Stimulated activated CD8-positive, alpha-beta memory T cell treated with anti-CD3 and anti-CD28 coated beads, Interleukin-4, amount 100 ng/mL, for 4 hours (primary cell): ENCODE measurements at places on chromosomes 7 and 10.
A peak's percentile ranks its signal among the peaks of the same experiment; 100 is the strongest.

DNA sequence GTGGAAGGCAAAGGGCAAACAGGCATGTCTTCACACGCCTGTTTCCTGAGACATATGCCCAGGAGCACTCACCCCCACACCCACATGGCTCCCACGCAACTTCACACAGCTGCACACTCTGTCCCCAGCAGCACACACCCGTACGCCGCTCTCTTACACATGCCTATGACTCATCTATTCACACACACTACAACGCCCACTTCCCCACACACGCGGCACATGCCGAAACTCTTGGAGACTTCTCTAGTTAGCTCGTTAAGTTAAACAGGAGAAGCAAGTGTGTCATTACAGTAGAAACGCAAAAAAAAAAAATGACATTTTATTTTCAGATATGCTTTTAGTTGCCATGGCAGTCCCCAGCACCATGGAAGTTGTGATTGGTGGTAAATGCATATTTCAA, 6.7 kb downstream of the CALN1 start:
- DNase-seq, result no peak

- no peak for DNase-seq
Observed at GRCh38 chr7:409339-410281, 110.0 kb downstream of the PDGFA start.

DNA sequence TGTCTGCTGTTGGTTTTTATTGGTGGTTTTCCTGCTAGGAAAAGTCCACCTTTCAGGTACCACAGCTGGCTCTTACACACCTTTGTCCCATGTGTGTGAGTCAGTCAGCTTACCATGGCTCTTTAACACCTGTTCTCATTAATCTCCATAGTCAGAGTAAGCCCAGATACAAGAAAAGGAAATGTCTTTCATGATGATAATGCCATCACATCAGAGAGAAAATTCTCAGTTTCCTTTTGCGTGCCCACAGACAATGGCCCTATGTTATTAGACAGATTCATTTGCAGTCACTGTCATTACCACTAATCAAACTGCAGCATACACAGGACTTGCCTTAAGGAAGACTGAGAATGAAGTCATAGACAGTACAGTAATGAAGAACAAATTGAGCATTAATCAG, 1583.6 kb upstream of the LRRTM3 start:
- DNase-seq, result no peak

- DNase-seq, result no peak
Observed at GRCh38 chr7:89029864-89030263, 234.3 kb upstream of the TEX47 start.

DNA sequence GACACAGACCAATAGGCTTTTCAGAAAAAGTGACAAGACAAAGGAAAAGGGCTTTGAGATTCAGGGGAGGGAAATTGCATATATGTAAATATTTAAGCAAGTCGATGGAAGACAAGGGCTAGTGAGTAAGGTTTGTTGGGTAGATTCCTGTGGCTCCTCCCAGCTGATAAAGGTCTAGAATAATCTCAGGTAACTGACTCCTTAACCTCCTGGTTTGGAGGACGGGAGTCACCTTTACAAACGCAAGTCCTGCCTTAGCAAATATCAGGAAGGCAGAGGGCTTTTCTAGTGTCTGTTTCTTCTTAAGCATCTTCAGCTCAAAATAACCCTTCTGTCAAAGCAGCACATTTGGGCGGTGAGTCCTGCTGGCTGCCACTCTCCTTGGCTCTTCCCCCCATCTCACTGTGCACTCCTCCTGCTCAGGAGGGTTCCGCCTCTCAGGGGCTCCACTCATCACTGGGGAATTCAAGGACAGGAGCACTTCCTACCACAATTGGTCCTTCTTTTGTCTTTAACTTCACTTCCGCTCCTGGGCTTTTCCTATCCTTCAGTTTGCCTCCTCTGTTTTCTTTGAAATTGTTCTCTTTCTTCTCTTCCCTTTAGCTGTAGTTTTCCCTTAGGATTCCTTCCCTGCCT, 496.3 kb upstream of the KLF6 start:
- DNase-seq, result no peak

GRCh38 chr10:43340619-43341018, 30.8 kb upstream of the FXYD4 start:
- DNase-seq, result no peak

GRCh38 chr10:76921383-76922010, 716.1 kb downstream of the KCNMA1 start:
- no peak for DNase-seq

- no peak for DNase-seq
Observed at GRCh38 chr7:75905785-75906604, 9.0 kb upstream of the POR start.

- no peak for DNase-seq
Observed at GRCh38 chr7:25739143-25739542, 412.9 kb upstream of the NFE2L3 start.

- peak; percentile 14 for DNase-seq
Observed at GRCh38 chr7:100799037-100799896, 28.1 kb downstream of the EPHB4 start.

DNA sequence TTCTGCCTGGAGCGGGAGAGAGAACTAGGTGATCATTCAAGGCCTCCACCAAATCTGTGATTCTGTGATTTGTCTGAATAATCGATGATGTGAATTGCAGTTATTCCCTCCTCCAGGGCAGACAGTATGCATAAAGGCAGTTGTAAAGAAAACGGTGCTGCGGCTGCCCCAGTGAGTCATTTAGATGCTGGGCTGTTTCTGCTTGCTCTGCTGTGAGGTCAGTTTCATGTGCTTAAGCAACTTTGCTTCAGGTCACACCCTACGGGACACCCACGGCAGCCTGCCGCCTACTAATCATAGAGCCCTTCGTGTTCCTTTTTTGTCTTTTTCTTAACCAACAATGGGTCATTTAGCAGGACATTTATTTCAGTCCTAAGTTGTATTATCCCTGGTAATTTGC, 158.1 kb upstream of the PITRM1 start:
- DNase-seq, result no peak

GRCh38 chr10:116311706-116312490, 12.3 kb upstream of the CCDC172 start:
- no peak for DNase-seq

GRCh38 chr10:69340695-69341094, 62.4 kb downstream of the HK1 start:
- DNase-seq, result no peak

DNA sequence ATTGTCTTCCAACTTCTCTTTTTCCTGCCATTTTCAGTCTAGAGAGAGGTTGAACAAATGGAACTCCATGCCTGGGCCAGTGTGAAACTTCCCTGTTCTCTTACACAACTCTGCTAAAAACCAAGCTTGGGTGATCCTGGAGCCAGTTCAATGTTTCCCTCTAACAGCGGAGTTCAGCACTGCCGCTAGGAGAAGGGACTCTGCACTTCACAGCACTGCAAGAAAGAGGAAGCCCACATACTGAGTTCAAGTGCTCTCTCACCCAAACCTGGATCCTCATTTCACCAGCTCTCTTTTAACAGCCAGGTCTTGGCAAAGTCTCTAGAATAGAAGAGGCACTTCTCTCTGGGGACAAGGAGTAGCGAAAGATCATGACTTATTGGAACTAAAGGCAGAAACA, 18.8 kb downstream of the FOXI2 start:
- no peak for DNase-seq

DNA sequence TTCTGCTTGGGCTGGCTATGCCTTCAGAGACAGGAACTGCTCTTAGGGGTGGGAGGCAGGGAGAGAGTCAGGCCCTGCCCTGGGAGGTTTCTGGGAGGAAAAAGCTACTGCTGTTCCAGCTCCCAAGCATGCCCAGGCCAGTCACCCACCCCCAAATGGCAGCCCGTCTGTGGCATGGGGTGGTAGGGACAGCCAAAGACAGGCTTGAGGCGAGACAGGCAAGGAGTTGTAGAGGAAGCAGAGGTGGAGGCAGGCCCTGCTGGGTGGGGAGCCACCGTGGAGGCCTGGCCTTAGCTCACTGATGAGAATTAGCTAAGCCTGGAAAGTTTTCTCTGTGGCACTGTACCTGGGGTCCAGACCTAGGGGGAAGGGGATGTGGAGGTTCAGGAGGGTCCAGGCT, 6.6 kb upstream of the SAMD8 start:
- DNase-seq, result no peak

DNA sequence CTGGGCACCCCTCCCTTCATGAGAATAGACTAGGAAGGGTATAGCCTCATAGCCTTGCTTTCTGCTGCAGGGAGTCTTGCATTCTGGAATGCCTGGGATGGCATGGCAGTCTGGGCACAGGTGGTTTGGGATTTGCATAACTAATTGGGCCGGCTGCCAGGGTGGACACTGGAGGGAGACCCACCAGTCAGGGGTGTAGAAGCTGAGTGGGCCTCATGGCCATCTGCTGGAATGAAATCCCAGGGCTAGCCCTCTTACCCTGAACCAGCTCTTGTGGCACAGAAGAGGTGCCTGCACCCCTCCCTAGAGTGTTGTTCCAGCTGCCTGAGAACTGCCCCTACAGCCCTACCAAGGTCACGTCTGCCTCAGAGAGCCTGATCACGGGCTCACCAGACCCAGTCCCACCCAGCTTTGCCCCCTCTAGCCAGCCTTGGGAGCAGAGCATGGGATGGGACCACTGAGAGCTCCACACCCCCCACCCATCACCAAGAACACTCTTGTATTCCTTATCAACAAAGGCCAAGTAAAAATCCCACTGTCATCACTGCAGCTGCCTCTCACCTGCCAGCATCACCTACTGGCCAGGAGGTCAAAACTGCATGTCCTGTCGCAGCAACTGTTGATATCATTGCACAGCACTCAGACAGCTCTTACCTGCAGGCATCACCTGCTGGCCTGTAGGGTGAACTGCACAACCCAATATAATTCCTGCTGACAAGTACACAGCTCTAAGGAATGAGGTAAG, 148.9 kb downstream of the ZEB1 start:
- DNase-seq, result no peak

GRCh38 chr7:50552921-50553320, 12.3 kb downstream of the DDC start:
- no peak for DNase-seq

GRCh38 chr10:91935886-91936285, 12.3 kb downstream of the BTAF1 start:
- DNase-seq, result no peak

DNA sequence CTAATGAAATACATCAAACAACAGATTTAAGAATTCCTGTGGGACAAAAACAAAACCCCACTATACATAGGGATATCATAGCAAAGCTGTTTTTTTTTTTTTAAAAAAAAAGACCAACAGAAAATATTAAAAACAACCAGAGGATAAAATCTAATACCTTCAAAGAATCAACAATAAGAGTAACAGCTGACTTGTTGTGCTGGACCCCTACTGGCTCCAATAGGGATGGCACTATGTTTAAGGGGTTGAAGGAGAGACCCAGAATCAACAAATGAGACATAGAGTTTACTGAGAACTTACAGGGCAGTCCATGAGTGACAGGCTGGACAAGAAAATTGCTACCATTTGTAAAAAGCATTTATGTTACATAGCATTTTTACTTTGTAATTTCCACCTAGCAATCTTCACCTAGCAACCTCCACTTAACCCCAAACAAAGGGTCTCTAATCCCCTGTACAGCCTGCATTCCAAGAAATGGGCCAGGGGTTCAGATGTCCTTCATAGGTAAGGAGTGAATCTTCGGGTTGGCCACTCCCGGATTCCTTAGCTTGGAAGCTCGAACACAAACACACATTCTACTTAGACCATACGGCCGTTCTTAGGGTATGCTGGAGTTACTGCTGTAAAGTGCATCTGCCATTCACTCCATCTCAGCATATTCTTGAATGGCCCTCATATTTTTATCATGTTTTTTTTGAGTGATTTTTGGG, 25.8 kb downstream of the ASZ1 start:
- no peak for DNase-seq
